ENCODE measurements at places on chromosomes 5 and 9.

DNA sequence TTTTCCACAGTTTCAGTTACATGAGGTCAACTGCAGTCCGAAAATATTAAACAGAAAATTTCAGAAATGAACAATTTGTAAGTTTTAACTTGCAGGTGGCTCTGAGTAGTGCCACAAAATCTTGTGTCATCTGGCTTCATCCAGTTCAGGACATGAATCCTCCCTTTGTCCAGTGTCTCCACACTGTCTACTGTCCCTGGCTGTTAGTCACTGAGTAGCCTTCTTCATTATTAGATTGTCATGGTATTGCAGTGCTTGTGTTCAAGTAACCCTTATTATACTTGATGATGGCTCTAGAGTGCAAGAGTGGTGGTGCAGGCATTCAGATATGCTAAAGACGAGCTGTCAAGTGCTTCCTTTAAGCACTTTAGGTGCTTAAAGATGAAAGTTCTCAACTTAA is 65.3 kb downstream of the CFAP95 start:
- DNase-seq: no peak

- DNase-seq: no peak
These were observed 119.0 kb downstream of the ZCCHC7 start for GRCh38 chr9:37239224-37239859.

DNA sequence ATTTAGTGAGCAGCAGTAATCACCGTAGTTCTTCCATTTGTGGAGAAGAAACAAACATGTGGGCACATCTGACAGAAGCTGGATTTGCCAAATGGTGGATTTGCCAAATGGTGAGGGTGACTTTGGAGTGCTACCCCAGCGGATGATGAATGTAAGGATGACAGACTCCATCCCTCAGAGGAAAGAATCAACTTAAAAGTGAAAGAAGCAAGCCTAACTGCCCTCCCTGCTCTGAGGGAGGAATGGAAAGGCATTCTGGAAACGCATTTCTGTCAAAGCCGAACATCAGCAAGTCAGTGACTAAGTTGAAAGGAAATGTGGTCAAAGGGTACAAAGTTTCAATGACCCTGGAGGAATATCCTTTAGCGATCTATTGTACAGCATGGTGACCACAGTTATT is 143.5 kb downstream of the GPBP1 start:
- no peak for DNase-seq

DNA sequence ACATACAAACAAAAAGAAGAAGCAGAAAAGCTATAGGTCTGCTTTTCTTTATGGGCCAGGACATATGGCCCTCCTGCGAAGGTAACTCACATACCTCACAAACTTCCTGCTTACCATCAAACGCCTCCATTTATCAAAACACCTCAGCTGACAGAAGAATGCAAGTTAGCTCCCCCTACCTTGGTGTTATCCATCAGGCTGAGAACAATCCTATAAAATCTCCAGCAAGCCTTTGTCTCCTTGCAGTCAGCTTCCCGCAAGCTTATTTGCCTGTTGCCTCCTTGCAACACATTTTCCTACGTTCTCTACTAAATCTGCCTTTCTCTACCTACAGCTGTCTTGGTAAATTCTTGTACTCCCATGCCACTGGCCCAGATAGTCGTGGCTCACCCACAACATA is 22.7 kb upstream of the PCA3 start:
- DNase-seq: no peak

DNA sequence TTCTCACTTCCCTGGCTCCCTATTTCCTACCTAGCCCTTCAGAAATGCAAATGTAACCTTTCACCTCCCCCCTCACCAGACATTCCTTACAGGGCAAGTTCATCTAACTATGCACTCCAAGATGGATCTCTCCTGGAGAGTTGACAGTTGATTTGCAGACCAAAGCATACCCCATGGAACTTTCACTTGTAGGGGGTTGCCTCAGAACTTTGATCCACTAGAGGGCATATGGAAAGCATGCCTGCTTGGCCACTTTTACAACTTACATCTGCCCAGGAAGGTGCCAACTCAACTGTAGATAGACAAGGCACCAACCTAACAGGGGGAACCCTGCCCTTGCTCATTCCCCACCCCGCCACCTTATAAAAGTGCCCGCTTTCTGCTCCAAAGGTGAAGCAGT is 187.8 kb downstream of the NXNL2 start:
- no peak for DNase-seq

DNA sequence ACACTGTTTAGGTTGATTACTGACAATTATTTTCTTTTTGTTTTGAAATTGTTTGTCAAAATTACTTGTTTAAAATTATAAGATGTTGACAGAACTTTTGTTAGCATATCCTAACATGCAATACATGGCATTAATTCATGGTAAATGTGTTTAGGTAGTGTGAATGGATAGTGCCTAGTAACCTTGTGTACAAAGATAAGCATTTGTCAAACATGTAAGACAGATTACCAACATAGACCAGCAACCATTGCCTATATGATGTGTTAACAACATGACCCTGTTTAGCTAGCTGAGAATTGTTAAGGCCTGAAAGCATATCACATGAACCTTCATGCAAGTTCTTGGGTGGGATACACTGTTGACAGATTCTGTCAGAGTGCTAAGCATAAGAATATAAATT is 13.4 kb downstream of the MAN2A1 start:
- no peak for DNase-seq

GRCh38 chr5:140111011-140111858 is 2.7 kb upstream of the PURA start:
- no peak for DNase-seq

GRCh38 chr5:2656206-2656605 is 95.3 kb downstream of the IRX2 start:
- no peak for DNase-seq

GRCh38 chr9:29068461-29068860 is 1495.2 kb upstream of the C9orf72 start:
- no peak for DNase-seq

GRCh38 chr5:73838901-73839300 is 212.9 kb downstream of the ARHGEF28 start:
- DNase-seq: no peak

GRCh38 chr9:112334432-112334841 is 1.0 kb upstream of the PTBP3 start:
- no peak for DNase-seq

DNA sequence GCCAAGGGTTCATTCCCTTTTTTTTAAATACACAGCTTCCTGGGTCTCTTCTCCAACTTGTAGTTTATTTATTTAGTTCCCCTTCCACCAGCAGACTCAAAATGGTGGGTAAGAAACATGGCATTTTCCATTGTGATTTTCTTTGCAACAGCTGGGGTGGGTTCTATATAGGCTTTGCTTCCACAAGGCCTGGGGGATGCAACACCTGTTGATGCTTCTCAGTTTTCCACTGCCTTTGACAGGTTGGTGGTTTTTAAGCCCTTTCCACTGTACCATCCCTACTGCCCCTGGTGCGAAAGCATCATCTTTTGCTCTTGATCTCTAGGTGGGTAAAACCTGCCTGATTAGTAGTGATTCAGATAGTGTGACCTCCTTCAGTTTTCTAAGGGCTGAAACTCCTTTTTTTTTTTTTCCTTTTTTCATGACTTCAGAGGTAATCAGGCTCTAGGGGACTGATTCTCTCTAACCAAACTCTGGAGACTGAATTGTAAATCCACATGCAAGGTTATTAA is 8.5 kb downstream of the KDM3B start:
- no peak for DNase-seq

GRCh38 chr9:87653941-87654340 is 72.0 kb upstream of the CTSL start:
- no peak for DNase-seq

DNA sequence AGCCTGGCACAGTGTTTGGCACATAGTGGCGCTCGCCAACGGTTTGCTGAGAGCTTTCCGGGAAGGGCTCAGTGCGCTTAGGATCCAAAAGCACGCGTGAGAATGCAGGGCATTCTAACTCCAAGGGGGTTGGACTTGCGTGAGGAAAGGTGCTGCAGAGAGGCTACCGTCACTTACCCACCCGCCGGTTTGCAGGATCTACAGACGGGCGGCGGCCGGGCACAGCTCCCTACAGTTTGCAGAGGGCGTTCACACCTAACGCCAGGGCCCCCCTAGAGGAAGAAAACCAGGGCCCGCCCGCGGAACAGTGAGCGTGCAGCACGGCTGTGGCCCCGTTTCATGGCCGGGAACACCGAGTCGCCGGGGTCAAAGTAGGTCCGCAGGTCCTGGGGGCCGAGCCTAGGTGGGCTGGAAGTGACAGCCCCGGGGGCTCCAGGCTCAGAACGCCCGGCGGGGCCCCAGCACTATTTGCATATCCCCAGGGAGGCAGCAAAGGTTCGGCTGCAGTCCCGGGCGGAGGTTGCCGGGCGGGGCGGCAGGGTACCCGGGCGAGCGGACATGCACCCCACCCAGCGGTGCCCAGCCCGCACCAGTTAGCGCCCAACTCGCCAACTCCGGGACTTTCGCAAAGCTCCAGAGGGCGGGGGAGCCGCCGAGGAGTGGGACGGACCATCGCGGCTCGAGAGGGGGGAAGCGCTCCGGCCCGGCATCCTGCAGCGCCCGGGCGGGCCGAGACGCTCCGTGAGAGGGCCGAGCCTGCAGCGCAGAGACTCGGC is 526 bp upstream of the GALNT10 start:
- DNase-seq: no peak

- no peak for DNase-seq
These were observed 7.3 kb downstream of the F2R start for GRCh38 chr5:76723266-76723665.

- DNase-seq: no peak
These were observed 6.2 kb upstream of the CYFIP2 start for GRCh38 chr5:157259699-157260098.

- DNase-seq: no peak
These were observed 243.8 kb upstream of the WWC1 start for GRCh38 chr5:168047669-168048111.

DNA sequence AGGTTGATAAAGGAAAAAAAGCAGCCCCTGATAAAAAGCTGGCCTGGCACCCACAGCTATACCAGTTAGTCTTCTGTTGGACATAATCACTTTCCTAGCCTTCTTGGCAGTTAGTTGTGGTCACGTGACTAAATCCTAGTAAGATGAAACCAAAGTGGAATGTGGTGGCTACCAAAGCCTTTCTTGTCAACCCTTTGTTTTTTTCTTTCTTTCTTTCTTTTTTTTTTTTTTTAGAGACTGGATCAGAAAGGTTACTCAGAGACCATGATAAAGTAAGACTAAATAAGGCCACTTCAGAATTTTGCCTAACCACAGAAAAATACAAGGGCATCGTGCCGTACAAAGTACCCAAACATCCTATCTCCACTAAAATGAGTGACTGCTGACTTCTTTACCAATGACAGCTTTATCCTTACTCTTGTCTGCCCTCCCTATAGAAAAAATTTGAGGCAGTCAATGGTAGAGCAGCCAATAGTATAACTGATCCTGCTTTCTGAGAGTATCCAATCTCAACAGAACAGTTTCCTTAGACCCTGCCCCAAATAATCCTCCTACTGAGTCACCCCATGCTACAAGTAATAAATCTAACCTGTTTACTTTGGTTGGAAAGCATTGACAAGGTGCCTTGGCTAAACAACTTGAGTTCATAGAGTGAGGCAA is 14.2 kb upstream of the KIF27 start:
- DNase-seq: no peak

DNA sequence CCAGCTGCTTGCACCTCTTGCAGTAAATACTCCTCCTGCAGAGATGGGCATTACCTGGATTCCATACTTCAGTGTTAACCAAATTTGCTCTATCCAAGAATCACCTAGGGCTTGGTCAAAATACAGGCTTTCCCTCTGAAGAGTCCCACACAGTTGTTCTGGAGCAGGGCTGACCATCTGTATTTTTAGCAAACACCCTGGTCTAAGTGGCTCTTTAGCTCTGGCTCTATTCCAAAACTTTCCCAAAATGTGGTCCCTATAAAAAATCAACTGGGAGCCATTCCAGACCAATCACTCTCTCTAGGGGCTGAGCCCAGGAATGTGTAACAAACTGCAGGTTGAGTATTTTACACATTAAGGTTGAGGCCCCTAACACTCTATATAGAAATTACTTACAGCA is 153.7 kb downstream of the SPOCK1 start:
- no peak for DNase-seq

- no peak for DNase-seq
These were observed 274.8 kb upstream of the CCNG1 start for GRCh38 chr5:163162645-163163044.

DNA sequence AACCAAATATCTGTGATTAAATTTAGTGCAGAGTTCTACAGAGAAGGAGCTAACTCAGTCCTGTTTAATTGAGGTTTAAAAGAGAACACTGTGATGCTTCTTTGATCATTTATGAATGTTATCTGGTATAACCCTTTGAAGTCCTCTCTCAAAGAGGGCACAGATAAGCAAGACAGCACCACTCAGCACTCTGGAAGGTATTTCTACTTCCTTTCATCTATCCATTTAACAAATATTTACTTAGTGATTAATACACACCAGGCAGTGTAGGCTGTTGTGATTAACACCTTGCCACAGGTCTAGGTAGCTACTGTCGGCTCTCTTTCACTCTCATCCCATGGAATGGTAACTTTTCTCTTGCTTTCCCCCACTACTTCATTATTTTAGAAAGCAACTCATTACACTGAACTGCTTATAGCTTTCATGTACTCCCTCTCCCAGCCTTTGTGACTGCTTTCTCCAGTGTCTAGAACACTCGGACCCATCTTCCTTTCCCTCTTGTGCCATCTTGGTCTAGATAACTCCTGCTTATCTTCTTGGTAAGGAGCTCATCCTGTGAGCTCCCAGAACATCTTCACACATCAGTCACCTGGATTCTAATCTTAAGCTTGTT is 54.7 kb downstream of the GLDC start:
- DNase-seq: no peak

- no peak for DNase-seq
These were observed 116.5 kb upstream of the DAPK1 start for GRCh38 chr9:87381050-87381711.

- DNase-seq: no peak
These were observed 13.0 kb upstream of the CYFIP2 start for GRCh38 chr5:157252711-157253465.

- DNase-seq: no peak
These were observed 62.1 kb downstream of the CEMIP2 start for GRCh38 chr9:71706176-71706575.

DNA sequence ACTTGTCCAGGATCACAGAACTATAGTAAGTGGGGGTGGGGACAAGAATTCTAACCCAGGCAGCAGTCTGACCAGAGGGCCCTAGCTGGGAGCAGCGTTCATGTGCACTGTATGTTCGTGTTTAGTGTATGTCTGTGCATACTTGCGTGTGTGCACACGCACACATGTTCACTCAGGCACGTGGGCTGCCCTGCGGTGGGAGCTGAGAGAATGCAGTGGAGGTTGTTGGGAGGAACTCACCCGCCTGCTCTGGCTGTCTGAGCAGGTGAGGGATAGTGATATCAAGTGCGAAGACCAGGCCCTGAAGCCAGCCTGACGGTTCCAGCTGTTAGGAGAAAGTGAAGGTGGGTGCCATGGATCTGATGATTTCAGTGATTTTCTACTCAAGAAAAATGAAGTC is 942 bp downstream of the DCANP1 start:
- DNase-seq: no peak

GRCh38 chr5:141944076-141944475 is 13.9 kb downstream of the PCDH12 start:
- no peak for DNase-seq

DNA sequence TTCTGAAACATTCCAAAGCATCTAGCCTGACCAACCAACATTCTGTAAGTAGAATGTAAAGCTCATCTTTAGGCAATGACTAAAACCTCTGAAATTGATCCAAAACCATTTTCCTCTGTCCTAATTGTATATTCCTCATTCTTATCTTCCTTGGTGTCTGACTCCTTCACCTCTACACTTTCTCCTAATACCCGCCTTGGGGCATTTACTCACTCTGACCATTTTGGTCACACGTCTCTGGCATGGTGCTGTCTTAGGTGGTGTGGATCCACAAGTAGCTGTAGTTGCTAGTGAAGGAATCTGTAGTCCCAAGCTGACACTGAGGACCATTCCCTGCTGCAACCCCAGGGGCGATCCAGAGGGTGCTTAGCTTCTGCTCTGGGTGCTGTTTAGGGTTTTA is 40.8 kb upstream of the LMNB1 start:
- no peak for DNase-seq
